Right cardiac atrium (tissue), 5 donors: ENCODE measurements at places on chromosomes 11 and 22. TPM values are rescaled to one million over a fixed set of nuclear protein-coding genes. Genes with fewer than 3 reads are reported as not detected.

The MRGPRE gene
- total RNA-seq, result 0.43 TPM

The UPK3A gene
- total RNA-seq, result not detected

The GTSE1 gene
- 1.2 TPM for total RNA-seq

The MPST gene
- 57.3 TPM for total RNA-seq

The RFPL2 gene
- not detected for total RNA-seq

DNA sequence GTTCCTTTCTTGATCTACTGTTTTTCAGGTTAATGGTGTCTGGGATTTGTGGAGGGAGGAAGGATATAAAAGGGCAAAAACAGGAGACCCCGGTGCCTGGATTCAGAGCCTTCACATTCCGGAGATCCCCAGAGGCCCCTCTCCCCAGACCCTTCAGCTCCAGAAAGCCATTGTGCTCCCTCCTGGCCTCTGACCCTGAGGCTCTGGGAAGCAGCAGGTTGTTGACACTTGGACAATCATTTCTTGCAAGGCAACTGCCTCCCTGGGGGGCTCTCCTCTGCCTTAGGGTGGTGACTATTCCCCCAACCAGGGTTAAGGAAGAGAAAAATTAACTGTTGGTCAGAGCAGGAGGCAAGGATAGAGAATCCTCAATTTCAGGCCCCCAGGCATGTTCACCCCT lies 86.9 kb upstream of the NNMT start:
- no peak for DNase-seq

- no peak for DNase-seq
These were observed 15.6 kb upstream of the ARHGAP42 start for GRCh38 chr11:100671471-100671870.

- DNase-seq, result no peak
These were observed 14.8 kb upstream of the PAX6 start for GRCh38 chr11:31825838-31826484.

DNA sequence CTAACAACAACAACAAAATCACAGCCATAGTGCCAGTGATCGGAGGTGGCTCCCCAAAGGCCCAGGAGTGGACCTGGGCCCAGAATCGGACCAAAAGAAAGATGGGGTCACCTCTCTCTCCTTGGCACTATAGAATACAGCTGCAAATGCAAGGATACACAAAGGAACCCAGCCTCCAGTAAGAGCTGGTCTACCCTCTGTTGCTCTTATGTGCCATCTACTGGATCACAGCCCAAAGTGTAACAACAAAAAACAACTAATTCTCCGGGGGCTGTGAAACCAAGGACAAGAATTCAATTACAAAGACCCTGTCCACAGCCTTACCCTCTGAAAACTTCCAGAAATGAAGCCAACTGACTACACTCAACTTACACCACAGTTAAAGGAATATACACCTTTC lies 21.6 kb downstream of the OR8G5 start:
- DNase-seq, result no peak

DNA sequence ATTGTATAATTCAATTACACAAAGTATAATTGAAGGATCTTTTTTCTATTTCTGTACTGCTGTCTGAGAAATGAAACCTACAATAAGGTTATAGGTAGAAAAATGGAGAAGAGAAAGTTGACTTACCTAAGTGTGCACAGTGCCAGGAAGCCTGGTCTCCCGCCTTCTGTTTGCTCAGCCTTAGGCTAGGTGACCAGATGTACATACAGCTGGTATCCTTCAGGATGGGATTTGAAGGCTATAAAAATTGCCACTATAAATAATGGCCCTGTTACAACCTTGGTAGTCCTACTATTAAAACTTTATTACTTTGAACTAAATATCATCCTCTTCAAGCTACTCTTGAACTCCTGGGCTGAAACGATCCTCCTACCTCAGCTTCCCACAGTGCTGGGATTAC lies 19.7 kb downstream of the OR51E2 start:
- no peak for DNase-seq

- no peak for DNase-seq
These were observed 10.8 kb downstream of the PARVA start for GRCh38 chr11:12388173-12388572.

- DNase-seq, result no peak
These were observed 135.1 kb upstream of the TTC12 start for GRCh38 chr11:113179181-113179704.

- peak; percentile 76 for DNase-seq
These were observed 36.6 kb downstream of the RPL27A start for GRCh38 chr11:8719211-8719649.

DNA sequence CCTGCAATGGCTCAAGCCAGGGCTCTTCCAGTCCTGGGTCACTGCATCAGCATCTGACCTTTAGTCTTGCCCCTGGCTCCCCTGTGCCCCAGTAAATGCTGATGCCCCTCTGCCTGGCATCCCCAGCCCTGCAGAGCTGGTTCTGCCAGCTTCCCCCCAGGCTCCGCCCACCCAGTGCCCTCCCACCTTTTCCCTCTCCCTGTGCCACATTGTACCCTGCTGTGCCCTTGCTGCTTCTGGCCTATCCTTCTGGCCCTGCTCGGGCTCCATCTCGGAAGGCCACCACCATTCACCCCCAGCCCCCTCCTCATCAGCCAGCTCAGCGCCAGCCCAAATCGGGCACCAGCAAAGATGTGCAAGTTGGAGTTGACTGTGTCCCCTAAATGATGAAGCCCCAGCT lies 7.4 kb downstream of the CAPN5 start:
- DNase-seq, result peak; percentile 55

DNA sequence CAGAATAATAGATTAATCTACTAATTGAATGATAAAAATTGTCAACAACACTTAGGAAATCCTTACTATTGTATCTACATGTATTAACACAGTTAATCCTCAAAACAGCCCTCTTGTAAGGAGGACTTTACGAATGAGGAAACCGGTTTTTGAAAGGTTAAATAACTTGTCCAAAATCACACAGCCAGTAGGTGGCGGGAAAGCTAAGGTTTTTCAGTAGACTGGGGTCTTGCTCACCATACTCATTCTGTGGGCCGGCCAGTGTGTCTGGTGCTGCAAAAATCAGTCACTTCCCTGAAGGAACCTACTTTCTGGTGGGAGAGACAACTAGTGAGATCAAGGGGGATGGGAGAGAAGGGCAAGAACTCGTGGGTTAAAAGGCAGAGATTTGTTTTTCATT lies 3.8 kb downstream of the DCPS start:
- no peak for DNase-seq

GRCh38 chr11:81222491-81222890 lies 1511.2 kb downstream of the FAM181B start:
- DNase-seq, result no peak

- DNase-seq, result no peak
These were observed 1334.0 kb downstream of the TBC1D22A start for GRCh38 chr22:48096411-48096810.

DNA sequence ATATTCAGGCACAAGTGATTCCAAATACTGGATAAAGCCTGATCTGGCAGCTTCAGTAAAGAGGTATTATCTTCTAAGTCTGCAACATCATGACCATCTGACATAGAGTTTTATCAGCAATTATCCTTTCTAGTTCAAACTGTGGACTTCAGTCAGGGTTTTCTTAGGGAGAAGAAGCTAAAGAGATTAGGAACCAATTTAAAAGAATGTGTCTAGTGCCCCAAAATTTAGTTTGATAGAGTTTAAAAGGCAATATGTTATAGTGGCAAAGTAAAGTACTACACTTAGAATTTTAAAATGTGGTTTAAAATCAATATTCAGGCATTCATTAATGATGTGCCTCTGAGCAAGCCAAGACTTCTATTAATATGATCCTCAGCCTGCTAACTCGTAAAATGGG lies 5.4 kb downstream of the PAK1 start:
- DNase-seq, result no peak
